Activated T-helper 1 cell treated with anti-CD3 and anti-CD28 coated beads, Interleukin-2, amount 50 U/mL, for 16 hours (primary cell): ENCODE measurements at places on chromosomes 5 and 9.

- DNase-seq = no peak
Observed at GRCh38 chr9:131587906-131588305, 42.6 kb downstream of the PRRT1B start.

DNA sequence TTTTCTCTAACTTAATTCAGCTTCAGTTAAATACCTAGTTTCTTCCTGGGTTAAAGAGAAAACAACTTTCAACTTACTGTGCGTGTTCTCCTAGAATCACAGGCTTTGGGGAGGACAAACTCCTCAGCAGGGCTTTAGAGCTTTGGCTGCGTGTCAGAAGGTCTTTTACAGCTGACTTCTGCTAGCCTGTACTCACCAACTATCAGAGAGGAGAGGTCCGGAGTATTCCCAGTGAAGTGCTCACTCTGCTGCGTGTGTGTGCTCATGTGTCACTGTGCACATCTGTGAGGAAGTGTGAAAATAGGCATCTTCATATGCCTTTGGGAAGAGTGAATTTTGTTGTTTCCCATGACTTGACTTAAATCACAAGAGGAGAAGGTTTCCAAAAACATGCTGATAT, 423.2 kb upstream of the SGCD start:
- no peak for DNase-seq

GRCh38 chr9:133476036-133476931, 2.6 kb downstream of the SLC2A6 start:
- DNase-seq = no peak

DNA sequence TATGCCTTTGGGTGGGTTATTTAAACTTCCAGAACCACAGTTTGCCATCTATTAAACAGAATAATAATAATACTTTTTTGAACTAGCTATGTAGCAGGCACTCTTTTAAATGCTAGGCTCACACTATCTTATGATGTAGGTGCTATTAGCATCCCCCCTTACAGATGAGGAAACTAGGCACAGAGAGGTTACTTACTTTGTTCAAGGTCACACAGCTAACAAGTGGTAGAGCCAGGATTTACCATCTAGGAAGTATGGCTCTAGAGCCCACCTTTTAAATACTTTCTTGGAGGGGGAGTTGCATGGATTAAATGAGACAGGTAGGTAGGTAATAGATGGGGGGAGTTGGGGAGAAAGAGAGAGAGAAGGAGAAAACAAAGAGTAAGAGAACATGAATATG, 95.3 kb upstream of the NR3C1 start:
- no peak for DNase-seq

- no peak for DNase-seq
Observed at GRCh38 chr9:125784286-125785049, 37.3 kb downstream of the PBX3 start.

DNA sequence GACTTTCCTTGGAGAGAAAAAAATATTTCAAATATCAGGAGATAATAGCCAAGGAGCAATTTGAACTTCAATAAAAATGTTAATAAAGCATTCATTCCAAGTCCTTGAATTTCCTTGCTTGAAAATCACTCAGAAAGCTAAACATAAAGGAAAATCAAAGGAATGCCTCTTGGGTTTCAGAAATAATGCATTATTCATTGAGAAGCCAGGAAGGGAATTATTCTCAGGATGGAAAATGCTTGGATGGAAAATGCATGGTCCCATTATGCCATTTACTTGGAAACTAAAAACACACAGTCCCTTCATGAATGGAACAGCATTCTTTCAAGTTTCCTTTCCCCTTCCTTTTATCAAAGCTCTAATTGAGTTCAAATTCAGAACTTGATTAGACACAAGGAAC, 160.9 kb downstream of the LPAR1 start:
- no peak for DNase-seq

DNA sequence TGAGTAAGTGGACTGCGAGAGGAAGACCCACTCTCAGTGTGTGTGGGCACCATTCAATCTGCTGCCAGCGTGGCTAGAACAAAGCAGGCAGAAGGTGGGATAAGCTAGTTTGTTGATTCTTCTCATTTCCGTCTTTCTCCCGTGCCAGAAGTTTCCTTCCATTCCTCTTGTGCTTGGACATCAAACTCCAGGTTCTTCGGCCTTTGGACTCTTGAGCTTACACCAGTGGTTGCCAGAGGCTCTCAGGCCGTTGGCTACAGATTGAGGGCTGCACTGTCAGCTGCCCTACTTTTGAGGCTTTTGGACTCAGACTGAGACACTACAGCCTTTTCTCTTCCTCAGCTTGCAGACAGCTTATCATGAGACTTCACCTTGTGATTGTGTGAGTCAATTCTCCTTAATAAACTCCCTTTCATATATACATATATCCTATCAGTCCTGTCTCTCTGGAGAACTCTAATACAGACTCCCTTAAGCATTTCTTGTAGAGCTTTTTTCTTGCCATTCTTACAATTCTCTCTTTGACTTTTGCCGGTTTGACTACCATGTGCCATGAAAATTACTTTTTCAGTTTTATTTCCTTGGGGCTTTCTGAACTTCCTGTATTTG, 494.9 kb downstream of the PRR16 start:
- DNase-seq = no peak

GRCh38 chr5:142287973-142288313, 36.9 kb downstream of the SPRY4 start:
- DNase-seq = no peak

DNA sequence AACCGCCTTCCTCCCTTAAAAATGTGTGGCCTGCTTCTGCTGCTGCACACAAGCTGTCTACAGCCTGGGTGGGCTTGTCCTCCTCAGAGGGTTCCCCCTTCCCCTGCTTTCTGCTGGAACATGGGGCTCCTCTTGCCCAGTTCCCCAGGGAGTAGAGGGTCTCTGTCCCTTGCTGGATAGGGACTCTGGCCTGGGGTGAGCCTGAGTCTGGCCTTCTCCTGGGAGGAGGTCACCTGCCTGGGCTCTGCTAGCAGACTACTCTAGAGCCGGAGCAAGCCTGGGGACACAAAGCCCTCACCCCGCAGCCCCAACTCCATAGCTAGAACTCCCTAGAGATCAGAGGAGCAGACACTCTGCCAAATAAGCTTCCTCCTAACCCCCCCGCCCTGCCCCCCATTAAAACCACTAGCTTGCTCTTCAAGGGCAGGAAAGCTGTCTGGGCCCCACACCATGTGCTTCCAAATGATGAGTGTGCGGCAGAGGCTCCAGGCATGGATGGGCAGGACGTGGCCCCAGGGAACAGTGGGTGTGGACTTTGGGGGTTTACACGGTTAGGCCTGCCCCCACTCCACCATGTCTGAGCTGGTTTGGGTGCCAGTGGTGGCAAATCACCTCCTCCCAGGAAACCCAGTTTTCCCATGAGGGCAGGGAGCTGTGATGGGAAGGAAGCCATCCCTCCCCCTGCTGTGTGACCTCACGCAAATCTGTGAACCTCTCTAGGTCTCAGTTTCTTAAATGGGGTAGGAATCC, 10.0 kb downstream of the TCF7 start:
- no peak for DNase-seq

DNA sequence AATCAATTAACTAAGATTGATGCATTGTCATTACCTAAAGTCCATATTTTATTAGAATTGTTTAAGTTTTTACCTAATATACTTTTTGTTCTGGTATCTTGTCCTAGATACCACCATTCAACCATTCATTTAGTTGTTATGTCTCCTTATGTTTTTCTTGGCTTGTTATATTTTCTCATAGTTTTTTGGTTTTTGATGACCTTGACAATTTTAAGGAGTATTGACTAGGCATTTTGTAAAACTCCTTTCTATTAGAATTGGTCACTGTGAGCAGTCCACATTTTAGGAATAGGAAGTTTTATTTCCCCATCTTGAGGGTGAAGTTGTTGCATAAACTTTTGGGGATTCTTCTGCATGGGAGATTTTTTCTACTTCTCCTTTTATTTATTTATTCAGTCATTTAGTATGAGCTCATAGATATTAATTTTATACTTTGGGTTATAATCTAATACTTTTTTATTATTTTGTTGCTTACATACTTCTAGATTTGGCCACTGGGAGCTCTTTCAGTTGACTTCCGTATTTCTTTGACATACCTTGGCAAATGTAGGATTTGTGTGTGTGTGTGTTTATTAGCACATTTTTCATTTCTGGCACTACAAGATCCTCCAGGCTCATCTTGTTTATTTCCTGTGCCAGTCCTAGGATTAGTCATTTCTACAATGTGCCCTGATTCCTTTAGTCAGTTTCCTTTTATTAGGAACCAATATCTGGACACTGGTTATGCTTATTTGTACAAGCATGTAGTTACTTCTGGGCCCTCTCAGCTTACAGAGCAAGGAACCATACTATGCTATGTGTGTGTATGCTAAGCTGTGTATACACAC, 134.9 kb upstream of the CDKN2B start:
- no peak for DNase-seq

DNA sequence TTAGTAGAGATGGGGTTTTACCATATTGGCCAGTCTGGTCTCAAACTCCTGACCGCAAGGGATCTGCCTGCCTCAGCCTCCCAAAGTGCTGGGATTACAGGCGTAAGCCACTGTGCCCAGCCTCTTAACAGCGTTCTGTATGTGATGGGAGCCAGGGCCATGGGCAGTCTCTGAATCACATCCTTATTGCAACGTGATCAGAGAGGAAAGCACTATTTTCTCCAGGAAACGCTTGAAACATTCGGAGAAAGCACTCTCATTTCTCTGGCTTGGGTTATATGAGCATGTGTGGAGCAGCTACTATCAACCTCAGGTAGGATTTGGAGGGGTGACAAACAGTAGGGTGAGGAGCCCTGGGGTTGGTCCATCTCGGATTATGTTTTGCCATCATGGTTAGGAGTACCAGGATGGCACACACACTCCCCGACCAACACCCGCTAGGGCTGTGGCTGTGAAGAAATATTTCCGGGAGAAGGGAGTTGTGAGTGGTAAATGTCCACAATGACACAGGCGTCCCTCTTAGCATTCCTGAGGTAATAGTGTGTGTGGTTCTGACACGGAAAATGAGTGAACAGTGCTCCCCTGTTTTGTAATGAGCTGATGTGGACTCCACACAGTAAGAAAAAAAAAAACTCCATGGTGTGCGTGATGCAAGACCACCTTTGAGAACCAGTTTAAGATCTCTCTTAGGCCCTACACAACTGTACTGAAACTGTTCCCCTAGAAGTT, 406.2 kb upstream of the ZNF608 start:
- no peak for DNase-seq
